ENCODE measurements at places on chromosomes 1 and 21.
A peak's percentile ranks its signal among the peaks of the same experiment; 100 is the strongest.

DNA sequence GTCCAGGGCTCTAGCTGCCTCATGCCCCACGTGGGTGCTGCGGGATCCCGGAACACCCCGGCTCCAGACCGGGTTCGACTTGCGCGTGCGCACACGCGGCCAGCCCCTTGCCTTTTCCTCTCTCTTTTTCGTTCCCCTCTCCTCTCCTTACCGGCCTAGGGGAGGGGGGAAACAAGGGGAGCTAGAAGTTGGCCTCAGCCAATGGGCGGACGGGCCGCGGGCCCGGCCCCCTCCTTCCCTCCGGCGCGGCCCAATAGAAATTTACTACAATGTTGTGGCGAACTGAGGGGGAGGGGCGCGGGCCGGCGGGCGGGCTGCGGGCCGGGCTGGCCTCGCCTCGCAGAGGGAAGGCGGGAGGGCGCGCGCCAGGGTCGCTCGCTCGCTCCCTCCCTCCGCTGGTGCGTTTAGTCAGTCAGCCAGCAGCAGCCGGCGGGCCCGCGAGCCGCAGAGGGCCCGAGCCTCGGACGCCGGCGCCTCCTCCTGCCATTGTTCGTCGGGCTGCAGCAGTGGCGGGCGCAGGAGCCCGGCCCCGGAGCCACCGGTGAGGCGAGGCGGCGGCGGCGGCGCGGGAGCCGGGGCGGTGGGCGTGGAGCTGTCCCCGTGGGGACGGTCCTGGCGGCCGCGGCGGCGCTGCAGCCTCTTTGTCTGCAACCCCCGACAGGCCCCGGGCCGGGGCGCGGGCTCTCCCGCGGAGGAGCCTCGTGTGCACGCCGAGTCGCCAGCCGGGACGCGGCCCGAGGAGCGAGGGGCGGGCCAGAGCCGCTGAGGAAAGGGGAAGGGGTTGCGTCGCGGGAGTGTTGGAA, at the start of gene EPB41:
TSS of gene EPB41 (plus strand) at position 342 of the 803 bp plus-strand sequence. CDS start 72,869 bp downstream, outside the sequence.
- peak; percentile 98 for DNase-seq

GRCh38 chr1:178534137-178534868, 21.4 kb downstream of the TEX35 start:
- no peak for DNase-seq

DNA sequence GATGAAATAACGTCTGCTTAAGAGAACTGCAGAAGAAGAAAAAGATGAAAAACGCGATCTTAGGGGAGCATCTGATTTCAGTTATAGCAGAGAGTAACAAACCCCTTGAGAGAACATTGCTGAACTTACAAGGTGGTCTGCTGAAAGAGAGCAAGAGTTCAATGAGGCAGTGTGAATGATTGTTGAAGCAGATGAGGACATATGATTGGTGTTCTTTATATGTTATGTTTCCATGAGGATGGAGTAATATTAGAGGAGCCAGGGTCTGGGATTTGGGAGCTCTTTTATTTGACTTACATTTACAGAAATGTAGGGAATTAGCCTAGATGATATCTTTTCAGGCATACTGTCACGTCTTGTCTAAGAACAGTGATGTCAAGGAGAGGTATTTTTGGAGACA, 1302.0 kb downstream of the KCNT2 start:
- DNase-seq, result no peak

DNA sequence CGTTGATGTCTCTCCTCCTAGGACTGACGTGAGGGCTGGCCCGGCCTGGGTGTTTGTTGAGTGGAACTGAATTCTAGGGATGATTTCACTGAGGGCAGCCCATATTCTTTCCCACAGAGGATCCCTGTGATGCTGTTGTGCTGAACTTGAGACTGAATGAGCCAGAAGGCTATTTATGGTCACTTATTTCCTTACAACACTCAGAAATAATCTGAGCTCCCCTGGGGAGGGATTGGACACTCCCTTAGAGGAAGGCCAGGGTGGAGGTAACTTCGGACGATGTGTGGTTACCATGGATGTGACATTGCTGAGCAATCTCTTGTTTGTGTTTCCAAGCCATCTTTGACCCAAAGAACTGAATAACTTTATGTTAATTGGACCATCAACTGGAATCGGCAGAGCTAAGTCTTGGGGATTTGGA, 5.1 kb upstream of the TMCO4 start:
- no peak for DNase-seq

DNA sequence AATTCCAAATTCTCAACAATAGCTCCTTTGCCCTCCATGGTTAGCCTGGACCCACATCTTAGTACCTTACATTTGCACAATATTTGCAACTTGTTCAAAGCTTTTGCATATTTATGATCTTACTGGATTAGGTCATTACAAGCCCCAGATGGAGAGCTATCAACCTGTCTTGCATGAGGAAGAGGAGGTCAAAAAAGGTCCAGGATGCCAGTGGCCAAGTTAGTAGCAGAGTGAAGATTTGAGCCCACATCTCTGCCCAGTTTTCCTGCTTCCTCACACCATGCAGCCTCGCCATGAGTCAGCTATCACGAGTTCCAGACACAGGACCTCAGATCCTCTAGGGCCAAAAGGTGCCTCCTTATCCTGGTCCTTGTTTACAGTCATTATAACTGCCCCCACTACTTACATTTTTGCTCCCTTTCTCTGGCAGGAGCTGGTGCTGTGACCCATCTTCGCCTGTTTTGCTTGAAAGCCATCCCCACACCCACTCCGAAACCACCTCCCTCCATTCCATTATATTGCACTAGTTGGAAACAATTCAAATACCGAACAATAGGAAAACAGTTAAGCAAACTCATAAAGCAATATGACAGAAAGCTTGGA, 5.0 kb upstream of the AHCYL1 start:
- peak; percentile 28 for DNase-seq

DNA sequence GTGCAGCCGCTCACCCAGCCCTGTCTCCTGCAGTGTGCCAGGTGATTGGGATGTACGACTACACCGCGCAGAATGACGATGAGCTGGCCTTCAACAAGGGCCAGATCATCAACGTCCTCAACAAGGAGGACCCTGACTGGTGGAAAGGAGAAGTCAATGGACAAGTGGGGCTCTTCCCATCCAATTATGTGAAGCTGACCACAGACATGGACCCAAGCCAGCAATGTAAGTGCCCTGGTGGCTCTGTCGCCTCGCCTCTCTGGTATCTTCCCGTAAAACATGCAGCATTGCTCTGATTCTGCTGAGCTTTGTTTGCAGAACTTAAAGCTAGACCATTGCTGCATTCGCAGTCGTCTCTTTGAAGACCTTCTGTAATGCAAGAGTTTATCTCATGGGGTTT, 79.2 kb downstream of the ATP5PO start:
- DNase-seq, result no peak

GRCh38 chr1:31297277-31298247, 730 bp downstream of the ZCCHC17 start:
- no peak for DNase-seq

DNA sequence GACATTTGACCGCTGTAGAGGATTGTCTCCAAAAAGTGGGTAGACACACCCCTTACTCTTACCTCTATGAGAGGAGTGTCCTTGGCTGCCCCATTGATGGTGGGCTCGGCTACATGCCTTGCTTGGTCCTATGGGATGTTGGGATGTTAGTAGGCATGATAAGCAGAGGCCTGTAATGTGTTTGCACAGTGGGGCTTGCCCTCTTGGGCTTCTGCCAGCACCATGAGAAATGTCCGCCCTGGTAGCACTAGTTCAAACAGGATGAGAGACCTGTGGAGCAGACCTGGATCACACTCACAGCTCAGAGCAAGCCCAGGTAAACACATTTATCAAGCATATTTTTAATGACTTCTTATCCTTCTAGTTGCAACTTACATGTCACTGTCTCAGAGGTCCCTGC, 54.2 kb downstream of the SH3GLB1 start:
- no peak for DNase-seq

DNA sequence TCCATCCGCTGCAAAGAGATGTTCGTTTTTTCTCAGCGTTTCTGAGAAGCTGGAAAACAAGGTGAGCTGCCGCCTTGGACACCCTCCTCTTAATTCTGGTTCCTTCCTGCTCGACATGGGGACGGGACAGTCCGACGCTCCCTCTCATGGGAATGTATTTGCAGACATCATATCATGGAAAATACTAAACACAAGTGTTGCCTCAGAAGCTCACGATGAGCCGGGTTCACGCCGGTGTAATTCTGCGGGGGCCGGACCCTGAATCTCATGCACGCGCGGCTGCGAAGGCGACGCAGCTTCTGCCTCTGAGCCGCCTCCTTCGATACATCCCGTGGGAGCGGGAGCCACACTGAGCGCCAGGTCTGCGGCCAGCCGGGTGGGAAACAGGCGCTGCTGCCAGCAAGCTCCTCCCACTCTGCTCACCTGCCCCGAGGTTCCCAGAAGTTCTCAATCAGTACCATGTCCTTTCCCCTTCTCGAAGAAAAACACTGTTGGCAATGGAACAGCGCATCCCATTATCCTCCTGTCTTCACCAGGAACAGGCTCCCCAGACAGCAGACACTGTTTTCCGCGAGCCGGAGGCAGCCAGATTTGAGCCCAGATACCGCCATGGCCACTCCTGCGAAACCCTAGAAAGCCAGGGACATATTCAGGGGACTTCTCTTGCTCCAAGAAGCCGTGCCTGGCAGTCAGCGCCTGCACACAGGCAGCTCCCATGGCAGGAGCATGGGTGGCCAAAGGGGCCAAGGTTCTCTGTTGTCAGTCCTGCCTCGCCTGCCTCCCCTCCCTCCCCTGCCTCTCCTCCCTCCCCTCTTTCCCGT, 98.0 kb downstream of the WDR4 start:
- DNase-seq, result no peak
